ENCODE measurements at places on chromosomes 1 and 21.

- DNase-seq: no peak
Measured at GRCh38 chr1:219405531-219406331, 207.2 kb downstream of the ZC3H11B start.

DNA sequence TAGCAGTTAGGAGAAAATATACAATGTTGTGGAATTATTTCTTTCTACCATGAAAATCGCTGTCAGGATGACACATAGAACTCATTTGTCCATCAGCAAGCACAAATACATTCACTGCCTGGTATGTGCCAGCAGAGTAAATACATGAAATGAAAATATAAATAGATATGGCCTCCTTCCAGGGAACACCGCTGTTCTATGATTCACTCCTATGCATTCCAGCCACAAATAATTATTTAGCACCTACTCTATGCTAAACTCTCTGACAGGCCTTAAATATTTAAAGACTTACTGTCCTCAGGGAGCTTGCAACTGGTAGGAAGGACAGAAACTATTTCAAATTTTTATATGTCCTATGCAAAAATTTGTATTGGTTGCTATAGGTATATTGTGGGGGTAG is 975.0 kb upstream of the NCAM2 start:
- no peak for DNase-seq

- no peak for DNase-seq
Measured at GRCh38 chr1:209168204-209168603, 415.3 kb upstream of the CAMK1G start.

- DNase-seq: no peak
Measured at GRCh38 chr1:58996341-58997059, 212.7 kb upstream of the JUN start.

DNA sequence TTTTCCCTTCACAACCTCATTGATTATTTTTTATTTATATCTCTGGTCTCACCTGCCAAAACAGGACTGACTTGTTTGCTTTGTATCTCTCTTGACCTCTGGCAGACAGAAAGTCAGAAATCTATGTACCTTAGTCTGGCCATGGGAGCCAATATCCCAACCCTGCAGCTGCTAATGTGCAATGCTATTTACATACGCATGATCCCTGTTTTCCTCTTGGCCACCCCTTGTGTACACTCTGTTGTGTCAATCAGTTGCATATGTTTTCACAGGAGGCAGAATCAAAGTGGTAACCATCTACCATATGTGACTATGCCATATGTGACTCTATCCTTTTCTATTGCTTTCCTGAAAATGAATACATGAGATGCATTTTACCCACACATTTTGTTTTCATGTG is 688.8 kb downstream of the PLA2G4A start:
- no peak for DNase-seq

GRCh38 chr1:182196897-182197870 is 135.7 kb upstream of the ZNF648 start:
- DNase-seq: no peak
